BJ (cell line): ENCODE measurements at places on chromosomes 3 and 15.

- no peak for DNase-seq
These were observed 376.6 kb upstream of the SLCO3A1 start for GRCh38 chr15:91476861-91477260.

DNA sequence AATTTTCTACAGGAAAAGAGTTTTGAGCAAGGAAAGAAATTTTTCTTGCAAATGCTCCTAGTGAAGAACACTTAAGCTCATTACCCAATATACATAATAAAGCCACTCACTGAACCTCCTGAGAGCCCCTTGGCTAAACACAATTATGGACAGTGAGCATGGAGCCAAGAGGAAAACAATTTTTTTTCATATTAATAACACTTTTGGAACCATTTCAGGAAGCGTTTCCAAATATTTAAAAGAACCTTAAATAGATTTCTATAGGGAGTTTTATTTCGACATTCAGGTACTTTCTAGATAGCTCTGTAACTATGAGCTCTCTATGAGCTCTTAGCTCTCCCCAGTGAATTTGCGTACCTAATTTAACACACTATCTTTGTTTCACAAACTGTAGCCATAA, 581.1 kb downstream of the ZNF385D start:
- no peak for DNase-seq

- no peak for DNase-seq
These were observed 192.3 kb upstream of the NSMCE3 start for GRCh38 chr15:29461877-29462276.

DNA sequence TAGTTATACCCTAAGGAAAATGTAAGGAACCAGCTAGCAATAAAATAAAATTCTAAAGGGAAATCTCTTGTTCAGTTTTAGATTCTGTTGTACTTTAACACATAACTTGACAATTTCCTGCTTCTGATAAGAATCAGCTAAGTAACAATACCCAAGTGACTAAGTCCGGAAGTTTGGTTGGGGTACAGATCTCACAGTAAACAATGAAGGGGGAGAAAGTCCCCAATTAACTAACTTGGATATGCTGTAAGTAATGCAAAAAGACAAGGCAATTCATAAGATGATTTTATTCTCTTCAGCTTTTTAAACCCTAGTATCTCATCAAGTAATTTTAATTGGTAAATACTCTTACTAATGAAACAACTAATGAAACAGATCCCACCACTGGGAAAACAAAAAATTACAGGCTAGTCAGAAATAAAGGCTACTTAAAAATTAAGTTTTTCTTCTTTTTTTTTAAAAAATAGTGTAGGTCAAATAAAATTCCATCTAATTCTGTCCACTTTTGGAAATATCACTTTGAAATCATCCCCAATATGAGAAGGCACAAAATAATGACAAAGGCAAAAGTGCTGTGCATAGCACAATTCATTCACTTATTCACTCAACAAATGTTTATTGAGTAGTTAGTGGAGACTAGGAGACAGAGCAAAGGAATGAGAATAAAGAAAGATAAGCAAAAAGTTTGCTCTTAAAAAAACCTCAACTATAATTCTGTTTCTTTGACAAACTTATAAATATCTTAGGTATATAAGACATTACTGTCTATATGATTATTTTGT, 37.8 kb upstream of the IL20RB start:
- DNase-seq = no peak

- no peak for DNase-seq
These were observed 29.4 kb downstream of the MELTF start for GRCh38 chr3:197000211-197000610.

GRCh38 chr15:45666119-45666875, 31.5 kb downstream of the SQOR start:
- no peak for DNase-seq

- no peak for DNase-seq
These were observed 799.8 kb downstream of the NSUN3 start for GRCh38 chr3:94862703-94863102.

- DNase-seq = no peak
These were observed 700.5 kb upstream of the ZNF385D start for GRCh38 chr3:22451501-22451900.

DNA sequence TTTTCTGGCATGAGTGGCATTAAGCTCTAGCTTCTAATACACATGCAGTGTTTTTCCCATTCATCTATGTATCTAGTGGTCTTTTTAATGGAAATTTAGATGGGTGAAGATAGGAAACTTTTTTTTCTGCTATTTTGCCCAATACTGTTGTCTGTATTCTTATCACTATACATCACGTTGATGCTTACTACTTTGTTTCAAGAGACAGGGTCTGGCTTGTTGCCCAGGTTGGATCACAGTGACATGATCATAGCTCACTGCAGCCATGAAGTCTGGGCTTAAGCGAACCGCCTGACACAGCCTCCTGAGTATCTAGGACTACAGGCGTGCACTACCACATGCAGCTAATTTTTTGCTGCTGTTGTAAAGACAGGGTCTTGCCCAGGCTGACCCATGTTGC, 84.6 kb downstream of the PEAK1 start:
- no peak for DNase-seq

- DNase-seq = peak; percentile 95
These were observed 360.9 kb downstream of the ZNF385D start for GRCh38 chr3:21390136-21390535.

- DNase-seq = no peak
These were observed 186.8 kb downstream of the CHST2 start for GRCh38 chr3:143306407-143306806.

DNA sequence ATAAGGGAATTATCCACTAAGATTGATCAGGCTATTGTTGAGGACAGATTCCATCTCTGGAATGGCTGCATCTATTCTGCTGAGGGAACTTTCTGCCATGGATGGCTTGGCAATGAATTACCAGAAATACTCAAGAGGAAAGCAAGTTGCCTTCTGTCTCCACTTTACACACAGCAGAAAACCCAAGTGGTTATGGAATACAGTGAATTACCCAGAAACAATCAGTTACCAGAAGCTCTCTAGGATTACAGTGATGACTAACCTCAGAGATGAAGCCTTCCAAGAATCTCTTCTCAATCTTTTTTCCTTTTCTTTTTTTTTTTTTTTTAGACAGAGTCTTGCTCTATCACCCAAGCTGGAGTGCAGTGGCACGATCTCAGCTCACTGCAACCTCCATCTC, 183.3 kb downstream of the WDR76 start:
- no peak for DNase-seq

DNA sequence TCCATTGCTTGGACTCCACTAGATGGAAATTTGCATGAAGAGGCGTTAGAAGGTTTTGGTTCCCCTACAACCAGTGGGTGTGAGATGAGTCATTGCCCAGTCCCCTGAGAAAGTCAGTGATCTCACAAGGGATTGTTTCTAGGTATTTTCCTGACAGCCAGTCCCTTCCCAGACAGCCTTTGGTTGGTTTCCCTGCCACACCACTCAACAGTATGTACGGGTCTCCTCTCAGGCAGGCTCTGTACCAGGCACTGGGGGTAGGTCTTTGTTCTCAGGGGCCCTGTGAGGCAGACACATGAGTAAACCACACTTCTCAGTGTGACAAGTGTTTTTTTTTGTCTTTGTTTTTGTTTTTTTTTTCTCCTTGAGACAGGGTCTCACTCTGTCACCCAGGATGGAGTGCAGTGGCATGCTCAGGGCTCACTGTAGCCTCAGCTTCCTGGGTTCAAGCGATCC, 4.0 kb downstream of the LAMP3 start:
- no peak for DNase-seq

DNA sequence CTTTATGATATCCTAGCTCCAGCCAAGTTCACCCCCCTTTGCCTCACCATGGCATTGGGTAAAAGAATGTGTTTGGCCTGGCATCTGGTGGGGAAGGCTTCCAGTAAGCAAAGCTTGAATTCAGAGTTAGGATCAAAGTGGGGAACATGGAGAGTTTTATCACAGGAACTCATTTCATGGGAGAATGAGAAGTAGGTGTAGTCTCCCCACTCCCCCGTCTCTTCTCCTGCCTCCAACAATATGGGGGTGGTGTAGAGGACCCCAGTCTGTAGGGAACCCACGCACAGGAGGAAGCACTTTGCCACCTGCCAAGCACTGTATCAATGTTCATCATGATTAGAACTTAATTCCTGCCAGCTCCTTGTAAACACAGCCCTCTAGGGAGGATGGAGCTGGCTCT, 200.5 kb downstream of the UACA start:
- DNase-seq = no peak

DNA sequence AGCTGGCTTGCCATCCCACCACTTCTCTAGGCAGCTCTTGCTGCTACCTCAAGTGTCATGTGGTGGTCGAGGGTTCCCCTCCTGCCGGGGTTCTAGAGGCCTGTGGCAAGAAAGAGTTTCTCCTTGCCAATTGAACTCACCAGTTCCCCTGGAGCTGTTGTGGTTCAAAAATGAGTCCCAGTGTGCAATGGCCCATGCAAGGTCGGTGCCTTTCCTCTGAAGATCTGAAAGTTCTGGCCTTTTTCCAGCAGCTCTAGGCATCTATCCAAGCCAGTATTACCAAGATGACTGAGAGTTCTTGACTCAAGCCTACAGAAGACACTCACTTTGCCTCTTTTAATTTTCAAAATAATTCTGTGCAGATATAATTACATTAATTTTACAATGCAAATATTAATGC, 163.6 kb downstream of the KCNMB2 start:
- no peak for DNase-seq

- DNase-seq = no peak
These were observed 682.2 kb upstream of the BCHE start for GRCh38 chr3:166519443-166519842.

DNA sequence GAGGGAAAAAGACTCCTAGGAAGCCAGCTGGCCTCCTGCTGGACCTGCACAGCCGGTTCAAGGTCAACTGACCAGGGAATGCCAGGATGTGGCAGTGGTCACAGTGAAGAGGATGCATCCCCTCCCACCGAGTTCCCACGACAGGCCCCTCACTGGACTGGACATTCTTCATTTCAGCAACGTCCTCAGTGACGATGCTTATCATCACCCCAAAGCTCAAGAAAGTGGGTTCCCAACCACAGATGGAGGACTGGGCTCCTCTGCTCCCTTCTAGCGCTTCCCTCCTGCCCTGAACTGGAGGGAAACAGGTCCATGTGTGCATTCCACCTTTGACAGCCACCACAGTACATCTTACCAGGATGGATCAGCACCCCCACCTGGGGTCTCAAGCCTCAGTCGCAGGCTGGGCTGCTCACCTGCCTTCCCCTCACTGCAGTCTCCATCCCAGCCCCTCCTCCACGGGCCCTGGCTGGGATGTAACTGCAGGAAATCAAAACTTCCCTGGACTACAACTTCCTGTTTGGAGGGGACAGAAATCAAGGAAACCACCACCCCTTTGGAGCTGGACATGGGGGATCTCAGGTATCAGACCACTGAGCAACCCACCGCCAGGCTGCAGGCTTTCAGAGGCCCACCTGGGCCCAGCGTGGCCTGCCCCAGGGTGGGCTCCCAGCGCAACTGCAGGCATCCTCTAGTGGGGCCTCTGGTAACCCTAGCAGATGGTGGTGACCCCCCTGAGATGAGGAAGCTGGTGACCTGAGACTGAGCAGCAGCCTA, 7.3 kb downstream of the CALML4 start:
- DNase-seq = no peak

DNA sequence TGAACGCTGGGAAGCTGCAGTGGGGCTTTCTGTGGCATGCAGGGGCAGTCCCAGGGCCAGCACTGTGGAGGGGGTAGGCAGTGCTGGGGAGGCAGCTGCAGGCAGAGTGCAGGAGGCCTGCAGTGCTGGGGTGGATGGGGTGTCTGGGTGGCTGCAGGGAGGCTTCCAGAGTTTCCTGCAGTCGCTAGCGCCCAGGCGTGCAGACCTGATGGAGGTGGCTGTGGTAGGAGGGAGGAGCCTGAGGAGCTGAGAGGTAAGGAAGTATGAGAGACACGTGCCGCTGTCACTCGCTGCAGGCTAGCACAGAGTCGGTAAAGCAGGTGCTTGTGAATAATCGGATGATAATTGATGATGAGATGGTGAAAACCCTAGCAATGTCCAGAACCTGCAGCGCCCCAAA, 16.3 kb downstream of the SYNM start:
- no peak for DNase-seq

- DNase-seq = no peak
These were observed 134.3 kb downstream of the TIGIT start for GRCh38 chr3:114428044-114428595.

- DNase-seq = no peak
These were observed 1.9 kb downstream of the CSK start for GRCh38 chr15:74783808-74784175.

DNA sequence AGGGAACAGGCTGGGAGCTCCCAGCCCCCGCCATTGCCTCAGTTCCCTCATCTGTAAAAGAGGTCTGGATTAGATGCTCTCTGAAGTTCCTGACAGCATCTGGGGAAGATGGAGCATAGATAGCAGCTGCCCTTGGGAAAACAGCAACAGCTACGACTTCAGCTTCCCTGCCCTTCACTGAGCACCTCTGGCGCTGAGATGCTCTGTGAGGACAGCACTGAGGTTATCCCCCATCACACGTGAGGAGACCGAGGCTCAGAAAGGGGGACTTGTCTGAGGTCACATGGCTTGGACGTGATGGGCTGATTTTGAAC, 11.1 kb upstream of the RPL29 start:
- no peak for DNase-seq

- DNase-seq = no peak
These were observed 106.2 kb upstream of the THBS1 start for GRCh38 chr15:39474657-39475056.

DNA sequence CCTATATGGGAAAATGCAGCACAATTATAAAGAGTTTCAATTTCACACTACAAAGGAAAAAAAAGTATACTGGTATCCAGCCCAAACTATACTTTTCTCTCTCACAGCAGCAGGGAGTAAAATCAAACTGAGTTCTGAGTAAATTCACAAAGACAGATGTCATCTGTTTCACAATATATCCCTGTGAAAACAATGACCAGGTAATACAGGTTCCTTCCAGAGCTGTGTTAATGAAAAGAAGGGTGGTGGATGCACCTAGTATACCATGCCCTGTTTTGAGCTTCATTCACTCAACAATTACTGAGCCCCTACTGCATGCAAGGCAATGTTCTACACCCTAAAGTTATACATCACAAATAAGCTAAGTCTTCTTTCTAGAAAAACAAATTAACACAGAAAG, 108.5 kb downstream of the TJP1 start:
- DNase-seq = no peak

DNA sequence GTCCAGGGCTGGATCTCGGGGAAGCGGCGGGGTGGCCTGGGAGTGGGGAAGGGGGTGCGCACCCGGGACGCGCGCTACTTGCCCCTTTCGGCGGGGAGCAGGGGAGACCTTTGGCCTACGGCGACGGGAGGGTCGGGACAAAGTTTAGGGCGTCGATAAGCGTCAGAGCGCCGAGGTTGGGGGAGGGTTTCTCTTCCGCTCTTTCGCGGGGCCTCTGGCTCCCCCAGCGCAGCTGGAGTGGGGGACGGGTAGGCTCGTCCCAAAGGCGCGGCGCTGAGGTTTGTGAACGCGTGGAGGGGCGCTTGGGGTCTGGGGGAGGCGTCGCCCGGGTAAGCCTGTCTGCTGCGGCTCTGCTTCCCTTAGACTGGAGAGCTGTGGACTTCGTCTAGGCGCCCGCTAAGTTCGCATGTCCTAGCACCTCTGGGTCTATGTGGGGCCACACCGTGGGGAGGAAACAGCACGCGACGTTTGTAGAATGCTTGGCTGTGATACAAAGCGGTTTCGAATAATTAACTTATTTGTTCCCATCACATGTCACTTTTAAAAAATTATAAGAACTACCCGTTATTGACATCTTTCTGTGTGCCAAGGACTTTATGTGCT, 527 bp downstream of the B2M start:
- DNase-seq = no peak

GRCh38 chr15:88738796-88739195, 64.4 kb upstream of the ACAN start:
- no peak for DNase-seq
